ENCODE measurements at places on chromosomes 11 and 22.

DNA sequence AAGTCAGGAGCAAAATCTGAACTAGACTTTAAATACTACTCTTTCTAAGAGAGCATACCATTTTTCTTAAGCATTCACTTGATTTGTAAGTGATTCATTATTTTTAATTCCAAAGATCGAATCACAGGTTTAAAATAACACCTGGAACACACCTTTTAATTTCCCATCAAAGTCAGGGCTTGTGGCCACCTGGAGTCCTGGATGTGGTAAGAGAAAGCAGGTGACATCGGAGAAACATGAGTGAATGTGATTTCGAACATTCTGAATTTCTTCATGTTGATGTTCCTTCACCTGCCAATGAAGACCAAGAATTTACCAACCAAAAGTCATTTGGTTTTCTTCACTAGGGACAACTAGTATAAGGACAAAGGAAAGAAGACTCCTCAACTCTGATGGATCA lies 28.0 kb downstream of the ATL3 start:
- no peak for DNase-seq

- DNase-seq, result no peak
These were observed 20.6 kb upstream of the VSIG10L2 start for GRCh38 chr11:125925247-125925740.

DNA sequence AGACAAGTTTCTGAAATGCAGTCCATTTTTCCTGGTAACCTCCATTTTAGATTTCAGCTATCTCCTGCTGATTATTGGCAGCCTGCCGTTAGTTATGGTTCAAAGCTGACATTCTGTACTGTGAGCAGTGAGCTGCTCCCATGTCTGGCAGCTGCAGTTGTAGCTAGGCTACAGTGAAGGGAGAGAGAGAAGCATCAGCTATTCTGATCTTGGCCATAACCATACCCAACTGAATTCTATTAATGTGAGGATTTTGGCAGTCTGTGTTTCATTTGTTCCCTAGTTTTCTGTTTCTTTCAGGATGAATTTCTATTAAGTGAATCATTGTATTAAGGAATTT lies 33.4 kb downstream of the SIK2 start:
- DNase-seq, result no peak

DNA sequence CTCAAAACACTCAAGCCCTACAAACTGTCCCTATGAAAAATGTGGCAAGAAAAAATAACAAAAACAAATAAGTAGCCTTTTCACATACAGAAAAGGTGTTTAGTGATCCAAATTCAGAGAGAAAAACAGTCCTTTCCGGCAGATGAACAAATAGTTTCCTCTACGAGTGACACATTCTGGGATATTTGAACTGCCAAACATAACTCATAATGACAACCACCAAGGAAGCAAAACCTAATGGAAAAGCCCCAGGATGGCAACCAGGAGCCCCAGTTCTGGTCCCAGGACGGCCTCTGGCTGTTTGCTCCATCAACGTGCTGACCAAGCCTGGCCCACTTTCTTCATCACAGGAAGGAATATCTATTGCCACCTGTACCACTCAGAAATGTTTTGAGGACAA lies 6.0 kb downstream of the PACSIN2 start:
- DNase-seq, result no peak

GRCh38 chr11:12154871-12155668 lies 44.7 kb downstream of the MICAL2 start:
- DNase-seq, result no peak

DNA sequence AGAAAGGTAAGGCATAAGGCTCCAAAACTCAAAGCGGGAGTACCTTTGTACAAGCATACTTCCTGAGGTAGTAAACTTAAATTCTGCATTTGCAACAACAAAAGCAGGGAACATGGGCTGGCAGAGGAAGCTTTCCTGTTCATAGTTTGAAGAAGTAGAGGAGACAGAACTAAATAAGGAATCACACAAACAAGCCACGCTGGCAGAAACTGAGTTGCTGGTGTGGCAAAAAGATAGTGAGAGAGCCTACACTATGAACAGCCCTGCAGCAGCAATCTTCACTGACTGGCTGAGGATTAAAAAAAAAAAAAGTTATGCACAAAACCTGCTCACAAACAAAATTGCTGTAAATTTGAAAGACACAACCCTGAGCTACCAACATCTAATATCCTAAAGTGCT lies 46.5 kb downstream of the FCHSD2 start:
- DNase-seq, result no peak

DNA sequence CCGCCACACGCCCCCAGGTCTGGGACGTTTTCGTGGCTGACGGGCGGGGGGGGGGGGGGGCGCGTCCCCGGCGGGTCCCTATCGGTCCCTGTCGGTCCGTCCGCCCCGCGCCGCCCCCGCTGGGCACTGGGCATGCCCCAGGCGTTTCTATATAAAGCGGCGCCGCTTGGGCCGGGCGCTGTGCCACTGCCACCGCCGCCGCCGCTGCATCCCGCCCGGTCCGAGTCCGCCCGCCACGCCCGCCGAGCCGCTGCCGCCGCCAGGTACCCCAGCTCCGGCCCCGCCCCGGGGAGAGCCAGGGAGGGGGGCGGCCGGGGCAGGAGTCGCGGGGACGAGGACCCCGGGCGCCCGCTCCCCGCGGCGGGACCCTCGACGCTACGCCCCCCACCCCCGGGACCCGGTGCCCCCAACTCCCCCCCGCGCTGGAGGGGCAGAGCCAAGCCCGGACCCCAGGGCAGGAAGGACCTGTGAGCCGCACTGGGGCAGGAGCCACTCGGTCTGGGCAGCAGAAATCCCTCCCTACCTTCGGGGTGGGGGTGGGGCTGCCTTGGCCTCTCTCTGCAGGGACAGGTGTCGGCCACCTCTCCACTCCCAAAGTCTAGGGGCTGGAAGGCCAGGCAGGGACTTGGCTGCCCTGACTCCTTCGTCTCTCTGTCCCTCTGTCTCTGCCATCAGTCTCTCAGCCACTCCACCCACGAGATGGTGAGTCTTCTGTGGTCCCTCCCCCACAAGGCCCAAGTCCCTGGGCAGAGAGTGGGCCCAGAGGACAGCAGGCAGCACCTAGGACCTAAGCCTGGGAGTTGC lies at the start of gene CARNS1:
Gene CARNS1, plus strand, starts transcription at position 178 of the 804 bp plus-strand sequence. Its CDS starts 522 bp downstream, at position 700.
- no peak for DNase-seq

- DNase-seq, result no peak
These were observed 46.7 kb downstream of the MEI1 start for GRCh38 chr22:41745968-41746367.

DNA sequence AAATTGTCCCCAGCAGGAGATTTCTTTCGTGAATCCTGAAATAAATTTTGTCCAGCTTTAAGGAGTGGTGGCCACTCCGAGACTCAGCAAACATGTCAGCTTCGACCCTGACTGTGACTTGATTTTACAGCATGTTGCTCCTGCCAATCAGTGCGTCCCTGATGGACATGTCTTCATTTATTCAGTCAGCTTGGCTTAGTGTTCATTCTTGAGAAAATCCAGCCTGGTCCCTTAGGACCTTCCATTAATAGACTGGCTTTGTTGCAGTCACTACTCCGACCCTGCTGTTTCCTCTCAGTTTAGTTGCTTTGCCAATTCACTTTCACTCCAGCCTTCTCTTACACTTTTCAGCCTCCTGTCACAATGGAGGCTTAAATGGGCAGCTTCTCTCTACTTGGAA lies 30.5 kb downstream of the TMPRSS5 start:
- DNase-seq, result no peak

GRCh38 chr11:129374081-129374992 lies 1.3 kb upstream of the BARX2 start:
- no peak for DNase-seq

GRCh38 chr11:89147229-89147628 lies 30.4 kb upstream of the TYR start:
- DNase-seq, result no peak

- DNase-seq, result no peak
These were observed 20.7 kb downstream of the PDHX start for GRCh38 chr11:34936945-34937629.

GRCh38 chr11:33734441-33735270 lies 1.6 kb downstream of the CD59 start:
- no peak for DNase-seq
